Memory B cell (primary cell): ENCODE measurements at places on chromosomes 5 and 9.

DNA sequence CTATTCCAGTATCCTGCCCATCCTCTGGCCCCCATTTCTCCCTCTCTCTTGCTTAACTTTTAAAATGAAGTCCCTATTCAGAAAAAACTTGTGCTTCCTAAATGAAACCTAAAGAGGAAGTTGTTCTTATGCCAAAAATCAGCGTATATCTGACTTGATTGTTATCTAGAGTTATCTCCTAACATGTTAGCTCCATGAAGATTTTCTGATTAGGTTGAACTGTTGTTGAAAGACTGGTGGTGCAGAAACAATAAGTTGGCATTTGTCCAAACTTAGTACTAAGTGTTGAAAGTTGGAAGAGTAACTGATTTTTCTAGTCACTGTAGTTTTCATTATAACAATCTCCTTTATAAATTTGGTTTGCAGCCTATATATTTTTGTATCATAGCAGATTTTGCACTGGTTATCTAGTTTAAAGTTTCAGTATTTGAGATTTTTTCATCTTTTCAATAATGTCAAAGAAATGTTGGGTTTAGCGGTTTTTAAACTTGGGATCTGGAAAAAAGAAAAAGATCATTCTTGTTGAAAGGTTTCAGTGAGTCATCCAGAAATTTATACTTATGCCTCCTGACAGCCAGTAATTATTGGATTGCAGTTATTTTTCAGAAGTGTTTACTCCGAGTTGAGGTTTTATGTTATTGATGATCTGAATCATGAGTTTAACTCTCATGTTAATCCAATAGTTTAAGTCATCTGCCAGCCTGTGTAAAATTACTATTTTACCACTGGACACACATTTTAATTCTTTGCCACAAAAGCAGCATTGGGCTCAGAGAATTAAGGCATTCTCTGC lies 60.6 kb downstream of the PAM start:
- no peak for DNase-seq

DNA sequence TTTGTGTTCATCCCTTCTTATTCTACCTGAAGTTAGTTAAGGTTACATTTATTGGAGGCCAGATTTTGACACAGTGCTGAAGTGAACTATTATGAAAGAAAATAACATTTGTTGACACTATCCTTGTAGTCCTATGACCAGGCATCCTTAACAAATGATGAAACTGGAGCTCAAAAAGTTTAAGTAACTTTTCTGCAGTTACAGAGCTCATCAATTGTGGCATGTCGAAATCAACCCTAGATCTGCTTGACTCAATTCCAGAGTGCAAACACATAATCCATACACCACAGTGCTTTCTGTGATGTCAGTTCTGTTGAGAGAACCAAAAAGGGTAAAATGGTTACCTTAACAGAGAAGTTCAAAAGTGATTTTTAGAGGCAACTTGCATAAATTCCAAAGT lies 28.6 kb downstream of the KCNN2 start:
- no peak for DNase-seq

GRCh38 chr9:27181381-27181780 lies 72.4 kb downstream of the TEK start:
- DNase-seq: no peak

DNA sequence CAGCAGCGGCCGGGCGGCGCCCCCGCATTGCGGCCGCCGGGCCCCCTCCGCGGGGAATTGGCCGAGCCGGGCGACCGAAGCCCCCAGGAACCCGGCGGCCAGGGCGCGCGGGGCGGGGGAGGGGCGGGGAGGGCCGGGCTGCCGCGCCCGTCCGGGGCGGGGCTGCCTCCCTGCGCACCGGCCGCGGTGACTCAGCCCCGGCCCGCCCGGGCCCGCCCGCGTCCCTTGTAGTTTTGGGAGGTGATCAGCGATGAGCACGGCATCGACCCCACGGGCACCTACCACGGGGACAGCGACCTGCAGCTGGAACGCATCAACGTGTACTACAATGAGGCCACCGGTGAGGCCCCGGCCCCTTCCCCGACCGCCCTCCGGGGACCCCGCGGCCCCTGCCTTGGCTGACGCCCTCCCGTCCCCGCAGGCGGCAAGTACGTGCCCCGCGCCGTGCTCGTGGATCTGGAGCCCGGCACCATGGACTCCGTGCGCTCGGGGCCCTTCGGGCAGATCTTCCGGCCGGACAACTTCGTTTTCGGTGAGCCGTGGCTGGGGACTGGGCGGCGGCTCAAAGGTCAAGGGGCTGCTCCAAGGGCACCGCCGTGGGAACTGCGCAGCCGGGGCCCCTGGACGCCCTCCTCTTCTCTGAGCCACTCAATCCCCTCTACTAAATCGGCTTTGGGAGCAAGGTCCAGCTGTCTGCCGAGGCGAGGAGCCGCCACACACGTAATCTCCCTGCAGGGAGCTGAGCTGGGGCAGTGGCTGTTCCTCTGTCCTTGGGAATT lies 592 bp downstream of the TUBB4B start:
- peak; percentile 42 for DNase-seq

GRCh38 chr9:3848445-3849114 lies 322.8 kb upstream of the RFX3 start:
- no peak for DNase-seq

GRCh38 chr9:28770827-28771226 lies 1197.5 kb upstream of the C9orf72 start:
- DNase-seq: no peak

DNA sequence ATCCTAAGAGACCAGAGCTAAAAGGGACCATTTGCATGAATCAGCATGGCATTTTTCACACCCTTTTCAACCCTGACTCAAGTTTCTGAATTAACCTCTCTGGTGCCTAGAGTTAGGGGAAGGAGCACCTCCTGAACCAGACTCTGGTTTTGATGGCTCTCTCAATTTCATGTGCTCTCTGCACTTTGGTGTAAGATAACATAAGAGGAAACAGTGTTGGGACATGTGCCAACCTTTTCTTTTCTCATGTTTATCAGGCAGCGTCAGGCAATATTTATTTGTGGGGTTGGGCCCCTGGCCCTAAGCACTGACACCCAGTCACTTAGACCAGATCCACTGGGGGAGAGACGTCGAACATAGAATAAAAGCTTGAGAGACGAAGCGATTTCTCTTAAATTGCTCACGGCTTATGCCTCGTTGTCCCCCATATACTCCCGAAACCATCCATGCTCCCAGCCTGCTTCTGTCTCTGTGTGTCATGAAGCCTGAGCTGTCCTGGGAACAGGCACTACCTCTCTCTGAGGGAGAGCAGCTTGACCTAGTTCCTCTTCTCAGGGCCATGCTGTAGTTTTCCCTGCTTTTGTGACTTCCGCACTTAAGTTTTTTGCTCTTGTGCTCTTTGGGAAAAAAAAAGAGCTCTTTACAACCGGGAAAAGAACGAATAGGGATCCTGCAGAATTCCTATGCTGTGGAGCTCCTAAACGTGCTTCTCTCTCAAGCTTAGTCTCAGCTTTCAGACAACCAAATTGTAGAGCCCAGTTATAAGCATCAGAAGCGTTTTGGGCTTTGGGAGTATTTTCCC lies 195.7 kb downstream of the NR3C1 start:
- DNase-seq: no peak

GRCh38 chr5:80072103-80073073 lies 37.2 kb downstream of the THBS4 start:
- DNase-seq: no peak

GRCh38 chr9:94779693-94780290 lies 53.3 kb downstream of the AOPEP start:
- DNase-seq: no peak

DNA sequence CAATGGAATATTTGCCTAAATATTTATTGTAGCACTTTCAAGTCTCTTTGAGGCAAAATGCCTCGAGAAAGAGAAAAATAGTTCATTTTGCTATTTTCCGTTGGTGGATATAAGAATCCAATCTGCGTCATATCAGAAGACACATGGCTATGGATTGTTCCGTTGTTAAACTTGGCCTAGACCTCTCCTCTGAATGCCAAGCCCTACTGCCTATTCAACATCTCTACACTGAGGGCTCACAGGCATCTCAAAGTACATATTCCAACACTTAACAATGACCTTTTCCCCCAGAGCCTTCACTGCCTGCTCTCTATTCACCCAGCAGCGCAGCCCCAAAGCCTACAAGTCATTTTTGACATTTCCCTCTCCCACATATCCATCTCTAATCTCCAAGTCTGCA lies 350.1 kb downstream of the GLIS3 start:
- DNase-seq: no peak

GRCh38 chr5:87127426-87127825 lies 140.3 kb upstream of the RASA1 start:
- DNase-seq: no peak
